ENCODE measurements at places on chromosomes 12 and 14.

DNA sequence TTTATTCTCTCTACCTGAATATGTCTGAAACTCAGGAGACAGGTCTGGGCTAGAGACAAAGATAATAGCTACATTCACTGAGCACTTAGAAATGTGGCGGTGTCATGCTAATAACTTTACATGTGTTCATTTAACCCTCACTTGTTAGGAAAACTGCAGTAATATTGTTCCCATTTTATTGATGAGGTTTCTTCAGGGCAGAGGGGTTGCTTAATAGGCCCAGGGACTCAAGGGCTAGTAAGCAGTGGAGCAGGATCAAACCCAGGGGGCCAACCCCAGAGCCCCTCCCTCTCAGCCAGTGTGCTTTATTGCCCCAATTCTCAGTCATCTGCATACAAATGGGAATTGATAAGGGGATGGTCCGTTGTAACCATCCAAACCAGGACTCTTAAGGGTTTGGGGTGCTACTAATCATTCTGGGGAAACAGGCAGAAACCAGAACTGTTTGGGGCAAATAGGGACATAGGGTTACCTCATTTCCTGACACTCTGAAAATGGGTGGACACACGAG is 142.8 kb upstream of the AMIGO2 start:
- DNase-seq = no peak

- DNase-seq = no peak
Observed at GRCh38 chr12:6192604-6193380, 7.4 kb upstream of the CD9 start.

DNA sequence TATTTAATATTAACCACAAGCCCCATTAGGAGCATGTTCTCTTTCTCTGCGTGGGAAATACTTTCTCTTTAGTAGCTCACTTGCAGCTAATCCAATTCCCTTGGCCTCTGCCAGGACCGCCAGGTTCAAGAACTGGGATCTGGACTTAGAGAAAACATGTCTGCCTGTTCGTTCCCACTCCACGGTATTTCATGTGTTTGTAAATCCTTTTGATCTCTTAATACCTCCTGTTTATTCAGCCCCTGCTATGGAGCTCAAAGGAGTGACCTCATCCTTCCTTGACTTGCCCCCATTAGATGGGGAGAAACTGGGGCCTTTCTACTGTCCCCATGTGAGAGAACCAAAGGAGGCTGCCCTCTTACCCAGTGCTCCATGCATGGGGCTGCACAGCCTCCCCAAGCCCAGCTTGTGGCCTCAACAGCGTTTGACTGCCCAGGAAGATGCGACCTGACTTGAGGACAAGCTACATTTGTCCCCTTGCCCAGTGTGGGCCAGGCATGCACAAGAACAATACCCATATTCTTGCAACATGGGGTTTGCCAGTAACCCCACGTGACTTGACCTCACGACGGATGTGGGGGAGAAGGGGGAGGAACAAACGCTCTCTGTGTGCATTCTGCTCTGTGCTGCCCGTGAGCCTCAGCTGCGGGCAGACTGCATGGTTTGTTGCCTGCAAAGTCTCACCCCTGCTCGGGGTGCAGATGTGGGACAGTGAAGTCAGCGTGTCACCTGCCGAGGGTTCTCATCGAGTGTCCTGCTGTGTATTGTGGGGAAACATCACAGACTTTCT is 30.3 kb downstream of the CD9 start:
- no peak for DNase-seq

- DNase-seq = no peak
Observed at GRCh38 chr14:93120517-93120916, 4.8 kb upstream of the ITPK1 start.

DNA sequence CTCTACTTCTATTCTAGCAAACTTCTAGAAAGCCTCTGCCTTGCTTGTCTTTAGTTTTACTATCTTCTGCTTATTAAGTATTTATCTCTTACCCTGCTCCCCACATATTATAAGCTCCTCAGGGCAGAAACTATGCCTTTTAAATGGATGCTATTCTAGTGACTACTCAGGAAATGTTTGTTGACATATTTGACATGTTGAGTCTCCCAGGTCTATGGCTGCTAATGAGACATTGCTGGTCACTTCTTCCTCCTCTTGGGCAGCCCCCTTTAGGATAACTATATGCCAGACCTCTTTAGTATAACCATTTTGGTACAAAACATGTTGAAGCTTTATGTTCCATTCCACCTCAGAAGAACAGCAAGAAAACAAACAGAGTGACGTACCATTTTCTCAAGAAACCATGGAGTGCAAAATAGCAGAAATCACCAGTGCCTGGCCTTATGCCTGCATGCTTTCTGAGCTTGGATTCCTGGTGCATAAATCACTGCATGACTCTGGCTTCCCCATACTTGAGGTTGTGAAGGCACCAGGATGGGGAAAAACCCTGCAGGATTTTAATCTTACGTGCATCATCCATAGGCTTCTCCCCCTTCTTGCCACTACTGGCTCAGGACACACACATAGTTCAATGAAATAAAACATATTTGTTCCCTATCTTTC is 202.6 kb downstream of the TMX1 start:
- DNase-seq = no peak

- no peak for DNase-seq
Observed at GRCh38 chr12:64001439-64001838, 156.9 kb downstream of the SRGAP1 start.

- DNase-seq = no peak
Observed at GRCh38 chr14:58746701-58747100, 108.9 kb downstream of the DACT1 start.

DNA sequence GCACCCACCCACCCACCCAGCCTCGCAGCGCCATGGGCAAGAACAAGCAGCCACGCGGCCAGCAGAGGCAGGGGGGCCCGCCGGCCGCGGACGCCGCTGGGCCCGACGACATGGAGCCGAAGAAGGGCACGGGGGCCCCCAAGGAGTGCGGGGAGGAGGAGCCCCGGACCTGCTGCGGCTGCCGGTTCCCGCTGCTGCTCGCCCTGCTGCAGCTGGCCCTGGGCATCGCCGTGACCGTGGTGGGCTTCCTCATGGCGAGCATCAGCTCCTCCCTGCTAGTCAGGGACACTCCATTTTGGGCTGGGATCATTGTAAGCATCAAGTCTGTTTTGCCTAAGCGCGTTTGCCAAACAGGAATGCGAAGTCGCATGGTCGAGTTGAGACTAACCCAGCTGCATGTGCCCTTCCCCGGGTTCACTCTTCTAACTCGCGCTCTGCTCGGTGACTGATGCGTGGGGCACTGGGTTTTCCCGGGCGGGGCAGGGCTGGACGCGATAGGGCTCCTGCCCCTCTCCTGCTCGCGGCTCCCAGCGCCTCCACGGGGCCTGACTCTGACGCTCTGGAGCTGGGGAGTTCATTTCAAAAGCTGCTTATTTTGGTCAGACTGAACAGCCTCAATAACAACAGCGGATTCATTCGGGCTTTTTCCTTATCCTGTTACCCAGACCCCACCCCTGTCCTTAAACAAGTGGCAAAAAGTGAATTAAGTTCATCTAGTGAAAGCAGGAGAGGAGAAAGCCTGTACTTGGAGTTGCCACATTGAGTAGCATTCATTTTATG is 458 bp downstream of the SSPN start:
- no peak for DNase-seq

DNA sequence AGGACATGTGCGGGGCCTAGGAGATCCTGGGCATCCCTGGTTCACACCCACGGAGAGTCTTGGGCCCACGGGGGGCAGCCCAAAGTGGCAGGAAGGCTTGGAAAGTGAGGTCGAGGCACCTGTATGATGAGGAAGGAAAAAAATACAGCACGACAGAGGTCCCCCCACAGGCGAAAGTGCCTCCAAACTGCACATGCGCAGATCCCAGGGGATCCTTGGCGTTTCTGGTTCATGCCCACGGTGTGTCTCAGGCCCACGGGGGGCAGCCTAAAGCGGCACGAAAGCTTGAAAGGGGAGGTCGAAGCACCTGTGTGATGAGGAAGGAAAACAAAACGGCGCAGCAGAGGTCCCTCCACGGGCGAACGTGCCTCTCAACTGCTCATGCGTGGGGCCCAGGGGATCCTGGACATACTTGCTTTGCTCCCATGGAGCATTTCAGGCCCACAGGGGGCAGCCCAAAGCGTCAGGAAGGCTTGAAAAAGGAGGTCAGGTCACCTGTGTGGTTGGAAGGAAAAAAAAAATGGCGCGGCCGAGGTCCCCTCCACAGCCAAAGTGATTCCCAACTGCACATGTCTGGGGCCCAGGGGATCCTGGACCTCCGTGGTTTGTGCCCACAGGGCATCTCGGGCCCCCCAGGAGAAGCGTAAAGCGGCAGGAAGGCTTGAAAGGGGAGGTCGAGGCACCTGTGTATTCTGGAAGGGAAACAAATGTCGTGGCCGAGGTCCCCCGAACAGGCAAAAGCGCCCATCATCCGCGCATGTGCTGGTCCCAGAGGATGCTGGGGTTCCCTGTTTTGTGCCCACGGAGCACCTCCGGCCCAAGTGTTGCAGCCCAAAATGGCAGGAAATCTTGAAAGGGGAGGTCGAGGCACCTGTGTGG is 582.6 kb downstream of the ALG10 start:
- DNase-seq = no peak

DNA sequence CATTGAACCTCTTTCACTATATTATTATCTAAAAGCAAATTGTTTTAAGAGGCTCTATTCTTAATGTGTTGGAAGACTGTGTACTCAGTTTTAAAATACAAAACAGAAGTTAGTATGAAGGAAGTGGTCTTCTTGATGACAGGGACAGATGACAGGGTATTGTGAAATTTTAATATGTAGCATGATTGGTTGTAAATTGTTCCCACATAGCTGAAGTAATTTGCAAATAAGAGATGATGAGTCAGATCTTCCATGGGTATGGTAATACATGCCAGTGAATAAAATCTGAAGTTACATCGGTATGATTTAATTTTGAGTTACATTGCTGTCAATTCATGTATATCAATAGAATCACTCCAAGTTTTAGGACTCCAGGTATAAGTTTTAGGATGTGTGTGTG is 454.8 kb downstream of the AEBP2 start:
- no peak for DNase-seq

DNA sequence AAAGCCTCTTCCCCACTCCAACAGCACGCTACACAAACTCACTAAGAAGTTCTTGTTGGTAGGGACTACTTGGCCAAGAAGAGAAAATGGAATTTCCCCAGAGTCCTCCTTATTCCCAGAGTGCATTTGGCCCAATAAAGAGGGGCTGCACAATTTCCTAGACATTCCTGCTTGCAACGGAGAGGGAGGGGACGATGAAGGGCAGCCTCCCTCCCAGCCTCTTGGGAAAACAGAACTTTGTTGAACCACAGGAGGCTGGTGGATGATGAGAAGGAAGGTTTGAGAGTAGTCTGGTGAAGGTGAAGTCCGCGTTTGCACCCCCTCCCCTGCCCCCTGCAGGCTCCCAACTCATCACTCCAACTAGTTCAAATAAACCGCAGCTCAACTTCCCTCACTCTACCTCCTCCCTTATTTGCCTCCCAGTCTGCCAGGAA is 19.1 kb upstream of the TBX3 start:
- DNase-seq = peak; percentile 54

DNA sequence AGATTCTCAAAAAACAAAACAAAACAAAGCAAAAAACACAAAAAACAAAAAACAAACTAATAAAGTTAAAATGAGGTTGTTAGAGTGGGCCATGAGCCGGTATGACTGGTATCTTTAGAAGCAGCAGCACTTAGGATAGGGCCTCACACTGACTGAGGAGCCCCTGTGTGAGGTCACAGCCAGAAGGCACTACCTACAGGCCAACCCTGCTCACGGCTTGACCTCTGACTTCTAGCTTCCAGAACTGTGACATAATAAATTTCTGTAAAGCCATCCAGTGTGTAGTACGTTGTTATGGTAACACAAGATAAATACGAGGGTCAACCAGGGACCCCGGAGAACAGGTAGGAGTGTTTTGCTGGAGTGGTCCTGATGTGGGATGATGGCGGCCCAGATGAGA is 629.6 kb downstream of the VRK1 start:
- DNase-seq = no peak

GRCh38 chr14:38137005-38137404 is 70.7 kb upstream of the SSTR1 start:
- no peak for DNase-seq

GRCh38 chr14:20376071-20376588 is 32.7 kb downstream of the PARP2 start:
- no peak for DNase-seq

- no peak for DNase-seq
Observed at GRCh38 chr14:72755766-72756165, 138.1 kb downstream of the DPF3 start.

DNA sequence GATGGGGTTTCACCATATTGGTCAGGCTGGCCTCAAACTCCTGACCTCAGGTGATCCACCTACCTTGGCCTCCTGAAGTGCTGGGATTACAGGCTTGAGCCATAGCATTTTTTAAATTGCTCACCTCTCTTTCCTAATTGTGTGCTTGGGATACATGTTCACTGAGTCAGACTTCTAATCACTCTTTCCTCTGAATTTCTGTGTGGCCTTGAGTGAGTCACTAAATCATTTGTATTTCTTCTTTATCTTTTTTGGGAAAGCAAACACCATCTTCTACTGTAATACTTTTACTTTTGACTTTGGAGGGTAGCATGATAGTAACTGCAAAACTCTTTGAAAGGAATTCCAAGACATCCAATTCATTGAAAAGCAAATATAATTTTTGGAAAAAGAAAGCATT is 60.8 kb downstream of the FLRT2 start:
- DNase-seq = no peak

- DNase-seq = no peak
Observed at GRCh38 chr14:80419345-80419744, 208.0 kb upstream of the DIO2 start.

DNA sequence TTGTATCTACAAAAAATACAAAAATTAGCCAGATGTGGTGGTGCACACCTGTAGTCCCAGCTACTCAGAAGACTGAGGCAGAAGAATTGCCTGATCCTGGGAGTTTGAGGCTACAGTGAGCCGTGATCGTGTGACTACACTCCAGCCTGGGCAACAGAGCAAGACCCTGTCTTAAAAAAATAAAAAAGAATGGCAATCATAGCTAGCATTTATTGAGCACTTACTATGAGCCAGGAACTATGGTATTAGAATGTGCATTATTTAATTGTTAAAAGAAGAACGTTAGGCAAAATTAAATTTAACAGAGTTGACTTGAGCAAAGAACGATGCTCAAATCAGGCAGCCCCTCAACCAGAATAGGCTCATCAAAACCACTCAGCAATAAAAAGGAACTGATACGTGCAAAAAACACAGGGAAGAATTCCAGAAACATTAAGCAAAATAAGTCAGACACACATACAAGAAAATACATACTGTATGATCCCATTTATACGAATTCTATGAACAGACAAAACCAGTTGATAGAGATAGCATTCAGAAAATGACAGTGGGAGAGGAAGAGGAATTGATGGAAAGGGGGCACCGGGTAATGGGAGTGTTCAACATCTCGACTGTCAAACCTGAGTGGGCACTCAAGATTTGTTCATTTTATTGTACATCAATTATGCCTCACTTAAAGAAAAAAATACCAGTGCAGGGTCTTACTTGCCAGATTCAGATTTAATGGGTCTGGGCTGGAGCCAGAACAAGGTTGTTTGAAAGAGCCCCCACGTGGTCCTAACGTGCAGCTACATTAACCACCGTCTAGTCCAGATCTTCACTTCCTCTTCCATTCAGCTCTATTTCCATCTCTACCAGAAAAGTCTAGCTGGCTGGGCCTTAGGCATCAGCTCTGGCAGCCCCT is 8.0 kb downstream of the SCNN1A start:
- DNase-seq = no peak

GRCh38 chr12:9380650-9381049 is 172.5 kb upstream of the PZP start:
- no peak for DNase-seq

- DNase-seq = no peak
Observed at GRCh38 chr14:105864651-105865265, 338.4 kb downstream of the TMEM121 start.
